Fibroblast of skin of right quadriceps (primary cell): ENCODE measurements at places on chromosomes 13 and 19.

DNA sequence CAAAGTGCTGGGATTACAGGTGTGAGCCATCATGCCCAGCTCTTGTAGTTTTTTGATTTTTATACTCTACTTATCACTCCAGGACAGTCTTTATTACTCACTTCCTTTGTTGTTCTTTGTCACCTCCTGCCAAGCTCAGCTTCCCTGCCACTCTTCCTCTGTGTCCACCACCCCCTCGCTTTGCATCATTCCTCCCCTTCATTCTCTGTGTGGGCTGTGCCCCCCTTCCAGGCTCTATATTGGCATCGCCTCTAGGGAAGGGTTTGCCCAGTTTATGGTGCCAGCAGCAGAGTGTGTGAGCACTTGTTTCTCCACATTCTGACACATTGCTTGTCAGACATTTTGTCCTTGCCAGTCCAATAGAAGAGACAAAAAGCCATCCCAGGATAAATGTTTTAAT, 15.1 kb downstream of the ZNF302 start:
- no peak for DNase-seq

DNA sequence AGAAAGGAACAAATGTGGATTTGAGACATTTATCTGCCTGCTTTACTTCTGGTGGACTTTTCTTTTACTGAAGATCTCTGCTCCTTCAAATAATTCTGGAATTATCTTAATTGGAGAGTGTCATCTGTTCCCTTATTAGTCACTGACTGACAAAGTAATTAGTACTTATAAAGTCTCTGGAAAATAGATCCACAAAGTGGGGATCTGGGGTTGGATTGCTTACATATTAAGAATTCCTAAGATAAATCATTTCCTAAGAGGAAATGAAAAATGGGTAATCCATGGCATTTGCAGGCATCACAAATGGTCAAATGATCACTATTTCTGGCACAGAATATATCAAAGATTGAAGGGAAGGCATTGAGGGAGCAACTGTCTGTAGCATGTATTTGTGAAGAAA, 137.4 kb upstream of the SLITRK5 start:
- DNase-seq, result no peak

GRCh38 chr13:52195401-52195837, 36.0 kb upstream of the NEK3 start:
- peak; percentile 78 for DNase-seq

- DNase-seq, result peak; percentile 94
These were observed 140.2 kb downstream of the KLF5 start for GRCh38 chr13:73198991-73199411.

DNA sequence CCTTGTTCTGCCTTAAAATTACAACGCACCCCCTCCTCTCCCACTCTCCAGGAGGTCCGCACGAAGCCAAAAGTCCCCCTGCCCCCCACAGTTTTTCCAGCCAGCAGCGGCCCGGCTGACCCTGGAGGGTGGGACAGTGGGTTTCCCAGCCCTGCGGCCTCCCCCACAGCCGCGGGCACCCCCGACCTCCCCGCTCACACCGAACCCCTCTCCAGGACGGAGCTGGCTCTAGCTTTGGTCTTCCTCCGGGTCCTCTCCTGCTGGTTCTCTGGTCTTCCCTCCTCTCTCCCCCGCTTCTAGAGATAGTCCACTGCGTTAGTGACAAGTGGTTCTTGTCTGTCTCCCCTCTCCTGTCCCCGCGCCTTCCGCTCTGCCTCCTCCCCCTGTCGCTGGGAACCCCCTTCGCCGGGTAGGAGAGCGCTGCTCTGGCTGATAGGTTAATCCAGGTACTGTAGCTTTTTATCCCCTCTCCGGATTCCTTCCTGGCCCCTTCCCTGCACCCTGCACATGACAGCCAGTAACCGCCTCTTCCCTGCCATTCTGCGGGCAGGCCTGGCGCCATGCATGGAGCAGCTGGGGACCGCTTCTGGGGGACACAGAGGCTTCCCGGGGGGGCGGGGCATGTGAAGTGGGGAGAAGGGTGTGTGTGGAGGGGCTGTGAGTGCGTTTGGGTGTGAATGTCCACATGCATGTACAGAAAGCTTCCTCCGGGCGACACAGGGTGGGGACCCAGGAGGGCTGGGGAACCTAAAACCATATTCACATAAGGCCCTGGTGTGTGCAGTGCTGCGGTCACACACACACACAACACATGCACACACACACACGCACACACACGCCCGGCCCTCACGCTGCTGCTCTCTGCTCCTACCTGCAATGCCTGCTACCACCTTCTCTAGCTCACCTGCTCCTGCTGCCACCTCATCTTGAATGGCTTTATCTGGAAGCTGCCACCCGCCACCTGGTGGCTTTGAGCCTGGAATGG, 17.2 kb downstream of the PRR36 start:
- DNase-seq, result no peak

- no peak for DNase-seq
These were observed 736 bp downstream of the GPI start for GRCh38 chr19:34365463-34366401.

DNA sequence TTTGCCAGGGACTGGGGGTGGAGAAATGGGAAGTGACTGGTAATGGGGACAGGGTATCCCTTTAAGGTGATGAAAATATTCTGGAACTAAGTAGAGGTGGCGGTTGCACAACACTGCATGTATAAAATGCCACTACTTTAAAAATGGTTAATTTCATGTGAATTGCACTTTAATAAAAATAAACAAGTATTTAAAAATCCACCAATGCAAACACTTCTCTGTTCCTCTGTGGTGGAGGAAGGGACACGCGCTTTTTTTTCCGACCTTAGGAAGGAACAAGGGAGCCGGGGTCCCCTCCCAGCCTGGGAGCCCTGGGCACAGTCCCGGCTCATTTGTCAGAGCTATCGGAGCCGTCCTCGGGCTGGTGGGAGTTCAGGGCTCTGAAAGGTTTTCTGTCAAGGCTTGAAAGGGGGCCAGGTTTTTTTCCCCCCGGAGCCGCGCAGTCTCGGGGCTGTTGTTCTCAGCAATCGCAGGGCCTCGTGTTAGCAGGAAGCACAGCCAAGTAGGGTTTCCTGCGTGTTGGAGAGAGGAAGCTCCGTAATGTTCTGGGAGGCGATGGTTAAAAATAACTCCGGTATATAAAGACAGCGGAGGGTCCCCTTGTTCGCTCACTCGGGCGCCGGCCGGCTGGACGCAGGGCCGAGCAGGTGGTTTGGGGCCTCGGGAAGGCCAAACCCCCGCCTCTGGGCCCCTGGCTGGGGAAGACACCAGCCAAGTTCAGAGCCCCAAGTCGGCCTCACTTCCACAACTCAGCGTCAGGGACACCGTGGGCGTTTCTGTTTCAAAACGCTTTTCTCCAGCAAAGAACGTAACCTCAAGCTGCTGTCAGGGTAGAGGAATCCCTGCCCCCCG, 41.2 kb upstream of the KLF2 start:
- peak; percentile 65 for DNase-seq

DNA sequence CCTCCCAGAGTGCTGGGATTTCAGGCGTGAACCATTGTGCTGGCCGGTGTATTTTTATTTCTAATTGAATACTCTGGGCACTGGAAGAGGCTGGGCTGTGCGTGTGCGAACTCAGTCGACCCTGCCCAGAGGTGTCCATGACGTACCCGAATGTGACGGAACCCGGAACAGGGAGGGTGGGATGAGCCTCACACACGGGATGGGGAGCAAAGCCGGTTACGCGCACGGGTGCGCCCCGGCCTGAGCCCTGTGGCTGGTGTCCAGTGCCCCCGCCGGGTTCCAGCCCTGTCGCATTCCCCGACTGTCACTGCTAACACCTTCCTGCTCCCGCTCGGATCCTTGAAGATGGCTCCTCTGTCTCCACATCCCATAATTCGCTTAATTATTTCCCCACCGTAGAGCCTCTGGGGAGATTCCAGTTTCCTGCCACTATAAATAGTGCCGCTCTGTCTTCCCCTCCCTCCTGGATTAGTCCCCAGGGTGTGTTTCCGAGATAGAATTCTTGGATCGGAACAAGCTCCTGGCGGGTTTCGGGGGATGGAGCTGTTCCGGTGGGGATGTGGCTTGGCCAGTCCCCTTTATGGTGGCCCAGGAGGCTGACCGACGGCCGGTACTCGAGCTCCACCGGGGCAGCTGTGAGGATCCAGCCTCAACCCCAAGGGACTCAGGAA, 22.0 kb downstream of the SBNO2 start:
- DNase-seq, result no peak

DNA sequence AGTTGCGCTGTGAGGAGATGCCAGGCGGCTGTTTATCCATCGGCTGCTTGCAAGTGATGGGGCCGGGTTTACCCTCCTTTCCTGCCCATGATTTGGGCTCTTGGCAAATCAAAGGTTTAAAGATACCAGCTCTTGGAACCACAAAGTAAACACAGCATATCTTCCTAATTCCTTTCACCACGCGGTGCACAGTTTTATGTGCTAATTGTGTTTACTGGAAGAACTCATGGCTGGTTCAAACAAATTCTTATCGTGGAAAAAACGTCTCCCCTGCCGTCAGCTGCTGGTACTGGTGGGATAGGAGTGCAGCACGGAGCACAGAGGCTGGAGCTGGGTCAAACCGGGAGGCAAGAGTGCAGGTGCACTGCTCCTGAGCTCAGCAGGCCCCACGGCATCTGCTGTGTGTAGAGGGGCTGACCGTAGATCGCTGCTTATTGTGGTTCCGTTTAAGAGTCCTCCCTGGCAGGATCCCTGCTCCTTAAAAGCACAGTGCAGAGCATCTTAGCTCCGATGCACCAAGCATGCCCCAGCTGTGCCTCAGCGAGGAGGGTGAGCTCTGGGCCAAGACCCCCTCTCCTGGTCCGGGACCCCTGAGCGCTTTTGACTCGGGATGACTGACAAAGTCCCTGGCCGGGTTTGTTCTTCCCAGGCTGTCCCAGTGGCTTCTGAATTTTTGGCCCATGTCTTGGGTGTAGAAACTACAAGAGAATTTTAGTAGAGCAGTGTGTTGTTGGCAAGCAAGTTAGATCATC, 51.3 kb upstream of the GAS6 start:
- no peak for DNase-seq

DNA sequence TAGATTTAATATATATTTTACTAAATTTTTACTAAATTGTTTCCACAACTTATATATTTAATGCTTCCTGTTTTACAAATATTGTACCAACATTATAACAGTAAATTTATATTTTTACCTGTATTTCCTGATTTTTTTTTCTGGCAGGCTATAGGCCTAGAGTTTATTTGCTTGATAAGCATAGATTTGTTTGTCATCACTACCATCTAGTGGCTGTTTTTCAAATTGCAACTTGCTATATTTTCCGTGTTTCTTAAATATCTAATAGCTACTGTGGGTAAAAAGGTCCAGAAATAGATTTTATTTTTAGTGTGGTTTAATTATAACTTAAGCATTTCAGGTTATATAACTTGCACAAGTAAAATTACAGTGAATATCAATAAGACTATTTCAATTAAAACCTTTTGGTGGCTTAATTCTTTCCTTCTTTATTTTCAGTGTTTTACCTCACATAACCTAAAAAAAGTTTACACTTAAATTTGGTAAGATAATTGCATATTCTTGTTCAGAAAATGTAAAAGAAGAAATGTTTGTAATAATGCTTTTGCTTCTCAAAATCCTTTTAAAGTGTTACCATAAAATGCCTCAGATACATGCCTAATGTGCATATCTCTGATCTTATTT, 60.6 kb downstream of the NDFIP2 start:
- peak; percentile 58 for DNase-seq

DNA sequence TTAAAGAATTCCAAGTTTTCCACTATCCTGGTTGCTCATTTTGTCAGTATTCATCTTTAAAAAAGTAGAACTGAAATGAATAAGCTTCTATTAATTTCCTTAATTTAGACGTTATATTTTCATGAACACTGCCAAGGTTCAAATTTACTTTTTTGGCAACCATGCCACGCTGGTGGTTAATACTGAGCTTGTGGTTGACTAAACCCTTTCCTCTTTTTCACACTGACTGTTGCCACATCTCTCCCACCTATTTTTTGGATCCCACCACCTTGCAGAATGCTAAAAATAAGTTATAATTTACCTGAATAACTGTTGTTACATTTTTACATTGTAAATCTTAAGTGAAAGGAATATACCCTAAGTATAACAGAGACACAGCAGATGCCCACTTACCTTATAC, 45.0 kb downstream of the FLT3 start:
- DNase-seq, result no peak

DNA sequence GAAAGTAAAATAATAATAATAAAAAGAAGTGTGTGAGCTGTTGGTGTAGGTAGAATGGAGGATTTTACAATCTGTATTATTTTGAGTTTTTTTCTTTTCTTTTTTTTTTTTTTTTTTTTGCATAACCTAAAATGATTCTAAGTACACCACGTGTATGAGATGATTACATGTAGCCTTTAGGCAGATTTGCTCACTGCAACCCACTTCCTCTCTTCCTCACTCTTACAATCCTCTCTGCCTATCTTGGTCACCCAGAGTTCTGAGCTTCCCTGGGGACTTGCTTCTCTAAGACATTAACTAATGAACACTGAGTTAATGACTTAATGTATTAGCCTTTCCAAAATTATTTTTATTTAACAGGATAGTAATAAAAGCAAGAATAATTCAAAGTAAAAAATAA, 1169.6 kb downstream of the EFNB2 start:
- DNase-seq, result no peak

DNA sequence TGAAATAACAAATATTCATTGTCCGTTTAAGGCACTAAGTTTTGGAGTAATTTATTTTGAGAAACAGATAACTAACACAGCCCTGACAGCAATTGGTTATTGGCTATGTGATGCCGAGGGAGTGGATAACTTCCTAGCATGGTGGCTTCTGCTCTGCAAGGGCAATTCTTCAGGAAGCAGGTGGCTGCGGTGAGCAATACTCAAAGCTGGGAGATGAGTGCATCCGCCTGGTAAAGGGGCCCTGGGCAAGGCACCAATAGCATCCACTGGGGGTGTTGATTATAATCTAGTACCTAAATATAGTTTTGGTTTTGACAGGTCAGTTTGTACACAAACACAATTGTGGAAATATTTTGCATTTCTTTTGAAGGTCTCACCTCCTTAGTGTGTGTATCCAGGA, 41.0 kb downstream of the CCDC70 start:
- no peak for DNase-seq

DNA sequence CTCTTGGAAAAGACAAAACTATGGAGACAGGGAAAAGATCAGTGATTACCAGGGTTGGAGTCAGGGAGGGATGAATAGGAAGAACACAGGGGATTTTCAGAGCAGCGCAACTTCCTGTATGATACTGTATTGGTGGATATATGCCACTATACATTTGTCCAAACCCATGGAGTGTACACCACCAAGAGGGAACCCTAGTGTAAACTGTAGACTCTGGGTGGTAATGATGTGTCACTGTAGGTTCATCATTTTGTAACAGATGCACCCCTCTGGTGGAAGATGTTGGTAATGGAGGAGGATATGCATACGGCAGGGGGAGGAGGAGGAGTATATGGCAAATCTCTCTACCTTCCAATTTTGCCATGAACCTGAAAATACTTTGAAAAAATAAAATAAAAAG, 68.1 kb downstream of the UFM1 start:
- DNase-seq, result peak; percentile 43
